ENCODE measurements at places on chromosomes 11 and 22.

GRCh38 chr11:118064956-118065355, 11.9 kb upstream of the TMPRSS4 start:
- no peak for DNase-seq

DNA sequence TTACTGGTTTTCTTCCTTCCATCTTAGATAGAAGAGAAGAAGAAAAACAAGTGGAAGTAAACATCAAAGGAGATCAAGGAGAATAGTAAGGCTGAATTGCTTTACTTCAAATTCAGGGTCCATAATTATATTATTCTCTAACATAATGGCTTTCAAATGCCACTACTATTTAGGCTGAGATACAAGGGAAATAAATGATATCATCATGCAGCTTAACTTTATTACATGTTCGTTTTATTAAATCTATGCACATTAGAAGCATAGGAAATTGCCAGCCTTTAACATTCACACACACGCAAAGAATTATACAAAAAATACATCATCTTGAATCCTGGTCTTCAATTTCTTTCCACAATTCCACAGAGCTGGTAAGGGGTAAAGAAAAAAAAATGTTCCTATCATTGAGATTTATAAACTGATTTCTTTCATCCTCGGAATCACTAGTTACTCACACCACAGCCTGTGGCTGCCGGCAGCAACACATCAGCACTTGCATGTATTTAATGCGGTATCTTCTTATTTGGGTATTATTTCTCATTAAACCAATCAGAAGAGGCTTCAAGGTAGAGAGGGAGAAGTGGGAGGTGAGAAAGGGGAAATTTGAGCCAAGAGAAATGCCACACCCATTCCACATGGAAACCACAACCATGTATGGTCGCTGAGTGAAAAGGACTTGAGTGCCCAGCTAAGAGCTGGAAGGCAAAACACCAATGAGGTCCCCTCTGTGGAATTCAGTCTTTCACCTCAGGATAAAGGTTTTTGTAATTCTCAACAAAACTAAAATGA, 26.3 kb downstream of the SYTL2 start:
- no peak for DNase-seq

- DNase-seq: no peak
These were observed 95.7 kb downstream of the TRMU start for GRCh38 chr22:46430961-46431838.

- no peak for DNase-seq
These were observed at the start of gene C11orf16 for GRCh38 chr11:8932564-8933180. Gene C11orf16, minus strand, starts transcription at chr11:8932947. Its CDS starts 639 bp downstream, at chr11:8932308.
